ENCODE measurements at places on chromosomes 2 and 18.
A peak's percentile ranks its signal among the peaks of the same experiment; 100 is the strongest.

DNA sequence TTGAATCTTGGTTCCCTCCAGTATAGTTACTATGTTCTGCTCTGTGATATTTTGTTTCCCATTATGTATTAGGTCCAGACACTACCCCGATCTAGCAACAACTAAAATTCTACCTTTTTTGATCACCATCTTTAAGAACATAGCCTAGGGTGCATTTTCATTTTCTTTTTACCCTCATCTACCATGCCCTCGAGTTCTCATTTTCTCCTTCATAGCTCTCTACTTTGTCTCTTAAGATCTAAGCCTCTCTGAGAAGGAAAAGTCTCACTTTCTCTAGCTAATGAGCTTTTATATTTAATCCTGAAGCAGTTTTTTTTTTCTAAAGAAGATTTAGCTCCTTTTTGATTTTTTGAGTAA lies 1089.4 kb upstream of the SLC39A10 start:
- no peak for DNase-seq

DNA sequence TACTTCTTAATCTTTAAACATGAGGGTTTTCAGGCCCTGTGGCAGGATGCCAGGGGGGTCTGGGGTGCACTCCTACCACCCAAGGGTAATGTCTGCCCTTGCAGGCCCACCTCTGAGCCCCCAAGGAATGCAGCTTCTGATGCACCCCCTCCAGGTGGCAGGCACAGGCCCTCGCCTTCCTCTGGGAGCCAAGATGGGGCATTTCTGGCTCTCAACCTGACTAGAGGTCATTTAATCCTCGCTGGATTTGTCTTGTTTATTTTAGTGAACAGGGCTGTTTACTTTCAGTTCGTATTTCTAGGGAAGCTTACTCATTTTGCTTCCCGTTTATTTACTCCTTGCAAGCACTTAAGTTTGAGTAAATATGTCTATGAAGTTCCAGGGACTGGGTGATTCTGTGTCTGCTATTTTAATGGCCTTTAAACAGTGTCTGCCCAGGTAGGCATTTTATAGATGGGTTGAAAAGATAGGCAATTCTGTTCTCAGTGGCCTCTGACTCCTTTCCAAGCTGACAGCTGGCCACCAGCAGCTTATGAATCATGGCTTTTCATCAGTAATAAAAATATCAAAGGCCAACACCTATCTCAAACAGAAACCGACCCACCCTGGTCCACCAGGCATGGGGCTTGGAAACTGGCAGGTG lies 11.1 kb upstream of the DNPEP start:
- no peak for DNase-seq

DNA sequence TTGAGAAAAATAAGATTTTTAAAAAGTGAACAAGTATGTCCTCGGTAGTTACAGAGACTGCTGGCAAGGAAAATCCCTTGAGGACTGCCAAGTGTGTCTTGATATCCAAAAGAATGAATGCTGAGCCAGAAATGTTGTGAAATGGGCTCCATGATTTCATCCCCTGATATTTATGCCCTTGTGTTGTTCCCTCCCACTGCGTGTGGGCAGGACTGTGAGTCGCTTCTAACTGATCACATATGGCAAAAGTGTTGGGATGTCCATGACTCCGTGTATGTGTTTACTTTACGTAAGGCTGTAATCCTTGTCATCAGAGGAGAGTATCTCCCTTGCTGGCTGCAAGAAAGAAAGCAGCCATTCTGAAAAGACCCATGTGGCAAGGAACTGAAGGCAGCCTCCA lies 285.1 kb downstream of the SS18 start:
- DNase-seq: no peak

DNA sequence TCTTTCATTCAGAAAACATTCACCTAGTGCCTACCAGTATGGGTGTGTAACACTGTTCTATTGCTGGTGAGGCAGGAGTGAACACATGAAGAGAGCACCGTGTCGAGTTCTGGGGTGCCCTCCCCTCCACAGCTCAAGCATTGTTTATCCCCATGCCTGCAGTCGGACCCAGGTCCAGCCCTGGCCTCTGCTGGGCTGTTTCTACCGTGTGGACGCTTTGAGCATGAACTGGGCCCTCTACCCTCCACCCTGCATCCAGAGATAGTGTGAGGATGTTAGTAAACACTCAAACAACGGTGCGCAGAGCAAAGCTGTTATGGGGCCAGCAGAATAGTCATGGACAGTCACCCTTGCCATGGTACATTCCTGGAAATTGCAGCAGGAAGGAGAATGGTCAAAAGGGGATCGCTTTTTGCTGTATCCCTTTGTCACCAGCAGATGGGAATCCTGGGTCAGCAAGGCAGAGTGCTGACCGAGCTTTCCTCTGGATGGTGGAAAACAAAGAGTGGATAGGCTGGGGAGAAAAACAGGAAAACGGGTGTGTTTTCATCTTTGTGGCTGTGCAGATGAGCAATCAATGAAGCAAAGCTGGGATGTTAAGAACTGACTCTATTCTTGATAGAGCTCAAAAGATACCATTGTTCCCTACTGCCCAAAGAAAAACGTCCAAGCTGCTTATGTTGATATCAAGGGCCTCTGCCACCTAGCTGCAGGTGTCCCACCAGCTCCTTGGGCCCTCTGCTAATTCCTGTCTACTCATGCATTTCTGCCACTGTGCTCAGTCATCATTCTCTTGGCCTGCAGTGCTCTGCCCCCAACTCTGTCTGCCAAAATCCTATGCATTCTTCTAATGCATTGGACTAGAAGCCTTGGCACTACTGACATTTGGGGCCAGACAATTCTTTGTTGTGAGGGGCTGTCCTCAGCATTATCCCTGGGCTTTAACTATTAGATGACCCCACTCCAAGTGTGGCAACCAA lies 38.7 kb downstream of the REEP1 start:
- no peak for DNase-seq

DNA sequence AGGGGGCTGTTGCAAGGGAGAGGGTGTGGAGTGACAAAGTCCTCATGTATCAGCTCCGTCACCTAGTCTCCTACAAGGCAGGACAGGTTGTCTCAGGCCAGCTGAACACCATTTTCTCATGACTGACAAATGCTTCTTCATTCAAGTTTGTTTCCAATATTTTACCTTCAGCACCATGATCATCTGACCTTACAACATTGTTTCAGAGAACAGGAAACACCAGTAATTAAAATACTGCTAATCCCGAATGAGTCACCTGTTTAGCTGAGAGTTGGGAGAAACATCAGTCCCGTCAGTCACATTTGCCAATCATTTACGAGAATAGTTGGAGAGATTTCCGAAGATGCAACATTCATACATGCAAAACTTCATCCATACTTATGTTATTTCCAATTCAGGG lies 25.7 kb upstream of the SP5 start:
- DNase-seq: no peak

- DNase-seq: peak; percentile 23
Measured at GRCh38 chr2:239952251-239952650, 72.9 kb downstream of the NDUFA10 start.

- DNase-seq: no peak
Measured at GRCh38 chr2:120182019-120182560, 41.1 kb downstream of the TMEM185B start.

DNA sequence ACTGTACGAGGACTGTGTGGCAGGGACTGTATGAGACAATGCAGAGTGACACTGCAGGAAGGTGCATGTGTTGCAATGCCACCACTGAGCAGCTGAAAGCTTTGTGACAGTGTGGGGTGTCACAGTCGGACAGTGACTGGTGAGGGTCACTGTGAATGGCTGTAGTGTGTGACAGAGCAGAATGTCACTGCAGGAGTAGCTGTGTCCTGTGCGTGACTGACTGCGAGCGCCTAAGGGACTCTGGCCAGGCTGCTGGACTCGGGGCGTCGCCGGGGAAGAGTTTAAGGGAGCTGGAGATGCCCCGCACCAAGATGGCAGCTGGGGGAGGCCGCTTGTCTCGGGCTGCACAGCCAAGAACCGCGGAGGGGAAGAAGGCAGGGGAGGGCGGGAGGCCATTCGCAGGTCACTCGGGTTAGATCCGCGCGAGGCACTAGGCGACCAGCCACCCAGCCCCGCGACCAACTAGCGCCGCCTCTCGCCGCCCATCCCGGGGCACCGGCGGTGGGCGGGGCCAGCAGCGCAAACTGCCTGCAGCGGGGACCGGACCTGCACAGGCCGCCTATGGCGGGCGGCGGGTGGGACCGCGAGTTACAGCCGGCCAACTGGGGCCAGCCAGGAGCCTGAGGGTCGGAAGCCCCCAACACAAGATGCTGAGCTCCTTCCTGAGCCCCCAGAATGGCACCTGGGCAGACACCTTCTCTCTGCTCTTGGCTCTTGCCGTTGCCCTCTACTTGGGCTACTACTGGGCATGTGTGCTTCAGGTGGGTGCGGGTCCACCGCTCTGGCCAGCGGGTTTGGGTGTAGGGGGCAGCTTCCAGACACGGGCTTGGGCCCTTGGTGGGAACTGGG lies at the start of gene ABHD1:
TSS of gene ABHD1 (plus strand) at position 514 of the 849 bp plus-strand sequence. CDS start at position 648, 134 bp downstream.
- DNase-seq: peak; percentile 86

- no peak for DNase-seq
Measured at GRCh38 chr18:55119016-55119415, 159.8 kb upstream of the CCDC68 start.

Data from aorta (tissue), 5 donors.